ENCODE measurements at places on chromosomes 2 and 18. TPM values are rescaled to one million over a fixed set of nuclear protein-coding genes. Genes with fewer than 3 reads are reported as not detected.

Gene AMER3
- not detected for total RNA-seq

Gene ALPI
- not detected for total RNA-seq

Gene MERTK
- total RNA-seq: 20.5 TPM

Gene POTEI
- 0.17 TPM for total RNA-seq

Gene SCN7A
- not detected for total RNA-seq

All from dermis lymphatic vessel endothelial cell (primary cell).